ENCODE measurements at places on chromosomes 6 and 20.
A peak's percentile ranks its signal among the peaks of the same experiment; 100 is the strongest.

DNA sequence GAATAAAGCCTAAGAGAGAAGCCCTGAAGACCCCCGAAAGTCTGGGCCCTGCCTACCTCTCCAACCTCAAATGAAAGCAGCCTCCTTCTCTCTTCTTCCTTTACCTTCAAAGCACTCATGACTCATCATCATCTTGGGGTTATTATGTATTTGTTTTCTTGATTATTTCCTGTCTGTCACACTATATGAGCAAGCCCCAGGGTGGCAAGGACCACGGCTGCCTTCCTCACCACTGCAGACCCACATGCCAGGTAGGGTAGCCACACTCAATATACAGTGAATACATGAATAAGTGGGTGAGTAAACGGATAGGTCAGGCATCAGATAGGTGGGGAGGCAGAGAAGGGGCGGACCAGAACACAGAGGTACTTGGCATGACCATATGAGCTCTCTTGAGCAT is 8.8 kb downstream of the WFDC3 start:
- DNase-seq, result no peak

- DNase-seq, result no peak
These were observed 54.5 kb downstream of the TRMT11 start for GRCh38 chr6:126040826-126041225.

- no peak for DNase-seq
These were observed 97.5 kb upstream of the ZBTB24 start for GRCh38 chr6:109580519-109580918.

DNA sequence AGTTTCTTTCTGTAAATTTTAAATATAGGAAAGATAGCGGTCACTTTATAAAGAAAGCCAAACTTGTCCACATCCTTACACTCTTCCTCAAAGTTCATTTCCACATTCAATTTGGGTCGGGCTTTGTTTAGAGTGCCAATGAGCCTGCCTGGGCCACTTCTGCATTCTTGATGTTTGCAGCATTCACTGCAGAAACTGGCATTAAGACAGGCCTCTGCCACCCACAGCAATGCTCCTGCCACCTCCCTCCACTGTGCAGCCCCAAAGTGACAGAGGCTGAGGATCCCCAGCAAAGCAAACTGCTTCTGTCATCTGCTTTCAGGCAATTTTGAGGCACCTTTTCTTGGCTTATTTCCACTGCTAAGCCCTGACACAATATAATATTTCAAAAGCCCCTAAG is 61.2 kb downstream of the TNFAIP3 start:
- peak; percentile 44 for DNase-seq

- no peak for DNase-seq
These were observed 20.8 kb downstream of the GCM2 start for GRCh38 chr6:10861086-10861485.

DNA sequence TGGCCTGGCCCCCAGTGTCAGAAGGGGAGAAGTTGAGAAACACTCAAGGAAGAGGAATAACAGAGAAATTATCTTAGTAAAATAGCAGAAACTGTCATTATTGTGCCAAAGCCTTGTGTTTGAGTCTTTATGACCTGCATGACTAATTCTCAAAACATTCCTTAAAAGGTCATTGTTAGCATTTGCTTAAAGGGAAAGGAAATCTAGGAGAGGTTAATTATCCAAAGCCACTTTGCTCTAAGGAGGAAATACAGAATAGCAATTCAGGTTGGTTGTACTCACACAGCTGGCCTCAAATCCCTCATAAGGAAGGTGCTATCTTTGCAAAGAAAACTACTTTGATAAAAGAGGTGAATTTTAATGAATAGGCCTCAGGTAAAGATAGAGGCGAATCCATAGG is 516.7 kb downstream of the CBLN4 start:
- DNase-seq, result no peak

- DNase-seq, result no peak
These were observed 36.9 kb downstream of the UTRN start for GRCh38 chr6:144321839-144322591.

GRCh38 chr20:62748311-62748710 is 39.7 kb downstream of the NTSR1 start:
- DNase-seq, result no peak

DNA sequence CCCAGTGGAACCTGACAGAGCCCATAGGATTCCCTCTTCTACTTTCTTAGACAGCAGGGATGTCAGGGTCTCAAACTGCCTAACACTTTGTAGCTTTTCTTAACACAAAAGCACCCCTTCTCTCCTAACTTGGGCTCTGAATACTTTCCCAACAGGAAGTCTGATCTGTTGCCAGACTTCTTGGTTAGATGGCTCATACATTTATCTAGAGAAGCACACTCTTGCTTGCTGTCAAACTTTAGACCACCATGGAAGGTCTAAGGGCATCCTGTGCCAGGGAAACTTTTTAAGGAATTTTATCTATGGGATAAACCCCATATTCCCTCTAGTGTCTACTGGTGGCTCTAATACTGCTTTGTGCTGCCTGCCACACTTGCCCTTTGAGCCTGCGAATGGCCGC is 3.3 kb upstream of the C6orf136 start:
- no peak for DNase-seq

- DNase-seq, result no peak
These were observed 26.2 kb upstream of the HDAC2 start for GRCh38 chr6:113997116-113997515.

- DNase-seq, result no peak
These were observed 22.6 kb upstream of the HLA-A start for GRCh38 chr6:29919506-29920445.

- no peak for DNase-seq
These were observed 38.0 kb upstream of the VGLL2 start for GRCh38 chr6:117227245-117227962.

- no peak for DNase-seq
These were observed 15.7 kb downstream of the GSTA1 start for GRCh38 chr6:52787917-52788316.

GRCh38 chr20:39800111-39800510 is 838.0 kb downstream of the DHX35 start:
- DNase-seq, result no peak

DNA sequence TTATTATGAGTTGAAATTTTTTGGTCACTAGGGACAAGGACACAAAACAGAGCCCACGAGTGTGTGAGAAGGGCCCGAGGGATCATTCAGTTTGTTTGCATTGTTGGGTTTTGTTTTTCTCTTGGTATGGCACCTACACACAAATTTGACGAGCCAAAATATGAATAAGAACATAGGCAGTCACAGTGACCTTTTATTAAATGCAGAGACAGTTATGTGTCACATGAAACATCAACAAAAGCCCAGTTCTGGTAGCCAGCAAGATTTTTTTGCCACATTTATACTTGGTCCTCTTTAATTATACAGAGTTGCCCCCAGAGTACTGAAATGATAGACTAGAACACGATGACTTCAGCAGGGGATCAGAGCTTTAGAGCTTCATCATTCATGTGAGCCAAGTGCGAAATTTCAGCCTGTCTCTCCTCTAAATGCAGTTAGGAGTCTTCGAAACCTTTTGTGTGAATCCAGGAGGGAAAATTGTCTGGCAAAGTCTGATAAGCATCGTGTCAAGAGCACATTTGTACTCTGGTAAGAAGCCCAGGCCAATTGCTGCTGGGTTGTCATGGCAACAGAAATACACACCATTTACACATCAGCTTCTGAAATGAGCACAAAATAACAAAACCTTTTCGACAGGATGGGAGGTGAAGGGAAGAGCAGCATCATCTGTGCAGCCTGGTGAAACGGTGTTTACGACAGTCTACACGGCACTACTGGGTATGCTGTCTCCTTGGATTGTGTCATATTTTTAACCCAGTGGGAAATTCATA is 79.2 kb upstream of the RIPOR2 start:
- no peak for DNase-seq

- DNase-seq, result no peak
These were observed 65.7 kb downstream of the TFAP2B start for GRCh38 chr6:50884364-50884763.

- DNase-seq, result no peak
These were observed 94.2 kb upstream of the MYL9 start for GRCh38 chr20:36447101-36447500.

DNA sequence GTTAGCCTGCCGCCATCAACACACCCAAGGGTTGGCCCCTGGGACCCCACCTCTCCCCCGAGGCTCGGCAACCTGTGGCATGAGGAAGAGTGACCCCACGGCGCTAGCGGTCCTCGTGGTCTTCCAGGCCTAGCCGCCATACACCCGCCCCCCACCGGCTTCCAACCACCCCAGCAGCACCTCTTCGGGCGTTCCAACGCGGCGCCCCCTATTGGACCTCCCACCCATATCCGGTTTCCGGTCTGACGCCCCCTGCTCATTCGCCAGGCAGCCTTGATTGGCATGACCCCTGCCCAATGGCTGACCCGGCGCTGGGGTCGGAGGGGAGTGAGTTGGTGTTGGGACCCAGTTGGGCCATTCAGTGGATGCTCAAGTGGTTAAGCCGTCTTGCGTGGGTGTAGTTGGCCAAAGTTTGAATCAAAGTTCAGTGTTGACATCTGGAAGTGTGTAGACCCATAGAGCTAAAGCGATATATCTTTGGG is at the start of gene GNAS-AS1:
Gene GNAS-AS1, minus strand, starts transcription at position 210 of the 482 bp plus-strand sequence.
- no peak for DNase-seq

DNA sequence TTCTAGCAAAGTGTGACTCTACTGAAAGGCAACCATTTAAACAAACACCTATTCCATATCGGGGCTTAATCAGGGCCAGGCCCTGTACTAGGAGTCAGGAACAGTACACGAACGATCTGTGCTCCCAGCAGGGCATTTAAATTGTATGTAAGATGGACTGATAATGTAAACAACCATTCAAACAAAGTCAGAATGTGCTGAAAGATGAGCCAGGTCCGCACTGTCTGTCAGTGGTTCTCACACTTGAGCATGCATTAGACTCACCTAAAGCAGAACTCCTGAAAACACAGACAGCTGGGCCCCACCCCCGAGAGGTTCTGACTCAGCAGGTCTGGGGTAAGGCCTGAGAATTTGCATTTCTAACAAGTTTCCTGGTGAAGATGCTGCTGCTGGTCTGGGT is 81.6 kb downstream of the PXDC1 start:
- no peak for DNase-seq

DNA sequence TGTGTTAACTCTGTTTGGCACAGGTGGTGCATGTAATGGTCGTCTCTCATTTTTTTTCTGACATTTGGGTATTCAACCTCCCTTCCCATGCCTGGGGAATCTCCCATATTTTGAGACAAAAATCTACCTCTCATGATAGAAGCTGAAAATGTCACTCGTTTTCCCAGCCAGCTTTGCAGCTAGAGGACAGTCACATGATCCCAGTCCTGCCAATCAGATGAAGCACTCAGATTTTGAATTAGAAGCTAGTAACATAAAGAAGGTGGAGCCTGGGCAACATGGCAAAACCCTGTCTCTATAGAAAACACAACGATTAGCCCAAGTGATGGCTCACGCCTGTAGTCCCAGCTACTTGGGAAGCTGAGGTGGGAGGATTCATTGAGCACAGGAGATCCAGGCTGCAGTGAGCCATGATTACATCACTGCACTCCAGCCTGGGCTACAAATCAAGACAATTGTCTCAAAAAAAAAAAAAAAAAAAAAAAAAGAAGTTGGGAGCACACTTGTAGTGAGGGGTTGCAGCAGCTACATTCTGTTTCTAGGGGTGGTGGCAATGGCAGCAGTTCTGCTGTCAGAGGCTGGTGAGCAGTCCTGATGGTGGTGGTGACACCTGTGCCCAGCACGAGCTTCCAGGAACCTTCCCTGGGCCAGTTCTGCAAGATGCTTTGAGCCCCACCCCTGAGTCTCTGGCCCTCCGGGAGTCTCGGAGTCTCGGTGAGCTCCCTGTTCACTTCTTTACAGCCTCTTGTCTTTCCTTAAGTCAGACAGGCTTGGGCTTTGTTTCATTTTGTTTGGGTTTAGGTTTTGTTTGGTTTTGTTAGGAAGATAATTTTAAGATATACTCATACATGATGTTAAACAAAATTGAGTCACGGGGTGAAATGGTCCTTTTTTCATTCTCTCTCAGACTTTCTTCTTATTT is 94.1 kb upstream of the KCNG1 start:
- DNase-seq, result no peak

DNA sequence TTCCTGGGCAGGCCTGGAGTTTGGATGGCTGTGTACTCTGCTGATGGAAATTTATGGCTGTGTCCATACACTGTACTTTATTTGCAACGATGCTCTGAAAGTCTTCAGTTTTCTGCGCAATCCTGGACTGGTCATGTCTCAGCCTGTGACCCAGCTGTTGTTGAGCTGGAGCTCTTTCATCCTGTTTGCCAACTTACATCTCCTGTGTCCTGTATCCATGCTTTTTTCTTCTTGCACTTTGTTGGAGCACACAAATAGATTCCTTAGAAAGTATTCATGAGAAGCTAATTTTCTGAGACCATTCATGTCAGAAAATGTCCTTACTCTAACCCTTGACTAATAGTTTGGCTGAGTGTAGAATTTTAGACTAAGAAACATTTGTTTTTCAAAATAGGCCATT is 251.2 kb downstream of the BCKDHB start:
- DNase-seq, result no peak

DNA sequence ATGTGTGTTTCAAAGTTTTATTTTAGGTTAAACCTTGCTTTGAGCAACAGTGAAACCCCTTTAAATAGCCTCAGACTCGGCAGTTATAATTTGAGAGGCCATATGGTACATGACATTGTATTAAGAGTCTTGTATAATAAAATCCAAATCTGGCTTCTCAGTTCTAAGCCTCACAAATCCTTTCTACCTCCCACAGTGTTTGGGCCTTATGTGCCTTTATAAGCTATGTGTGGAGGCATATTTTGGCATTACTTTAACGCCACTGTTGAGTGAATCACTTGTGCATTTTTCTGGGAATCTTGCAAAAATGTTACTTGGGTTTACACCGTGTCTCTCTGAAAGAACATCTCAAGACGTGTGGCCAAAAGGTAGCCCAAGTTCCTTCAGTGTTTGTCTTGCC is 152.4 kb downstream of the COL9A1 start:
- no peak for DNase-seq

DNA sequence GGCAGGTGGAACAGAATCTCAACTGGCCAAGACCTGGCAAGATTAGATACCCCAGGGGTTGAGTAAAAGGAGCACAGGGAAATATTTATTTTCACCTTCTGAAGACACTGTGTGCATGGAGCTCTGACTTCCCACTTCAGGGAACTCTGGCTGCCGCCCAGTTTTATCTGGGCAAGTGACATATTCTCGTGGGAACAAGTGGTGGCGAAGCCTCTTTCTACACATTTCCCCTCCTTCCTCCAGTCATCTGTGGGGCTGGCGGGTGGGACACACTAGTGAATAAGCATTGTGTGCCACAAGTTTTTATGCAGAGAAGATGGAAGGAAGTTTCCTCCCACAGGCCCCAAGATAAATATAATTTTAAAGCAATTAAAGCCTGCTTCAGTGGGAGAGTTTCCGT is 23.6 kb downstream of the NSFL1C start:
- no peak for DNase-seq

GRCh38 chr20:60540591-60540990 is 582.4 kb downstream of the CDH26 start:
- no peak for DNase-seq

DNA sequence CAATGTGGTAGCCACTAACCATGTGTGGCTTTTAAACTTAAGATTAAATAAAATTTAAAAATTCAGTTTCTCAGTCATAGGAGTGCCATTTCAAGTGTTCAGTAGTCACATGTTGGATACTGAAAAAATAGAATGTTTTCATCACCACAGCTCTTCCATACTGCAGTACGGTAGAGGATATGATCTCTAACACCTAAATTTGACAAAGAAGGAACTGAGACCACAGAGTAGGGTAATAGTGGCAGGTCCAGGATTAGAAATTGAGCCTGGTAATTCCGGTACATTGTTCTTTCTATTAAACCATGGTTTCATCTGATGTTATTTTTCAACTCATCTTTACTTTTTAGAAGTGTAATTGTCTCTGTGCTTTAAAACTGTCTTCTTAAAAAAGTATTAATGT is 104.0 kb downstream of the CD2AP start:
- no peak for DNase-seq

Data from GDM1 (cell line).